NCI-H187 (cell line): ENCODE measurements at places on chromosomes 3 and 15.

DNA sequence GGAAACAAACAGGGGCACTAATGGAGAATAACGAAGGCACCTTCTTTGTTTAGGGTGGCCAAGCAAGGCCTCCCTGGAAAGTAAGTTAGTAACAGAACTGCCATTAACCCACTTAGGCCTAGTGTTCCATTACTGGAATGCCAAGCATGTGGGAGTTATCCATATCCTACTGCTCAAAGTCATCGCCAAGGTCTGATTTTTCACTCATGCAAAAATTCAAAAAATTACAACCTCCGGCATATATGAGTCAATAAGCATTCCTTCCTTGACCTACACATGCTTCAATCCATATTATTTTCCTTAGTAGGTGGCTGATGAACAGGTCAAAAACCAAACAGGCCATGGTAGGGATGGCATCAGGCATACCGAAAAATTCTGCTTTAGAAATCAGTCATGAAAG is 1097.2 kb downstream of the FHIT start:
- DNase-seq: no peak

- DNase-seq: no peak
These were observed 1146.6 kb downstream of the OTOL1 start for GRCh38 chr3:162643245-162643644.

GRCh38 chr3:69866988-69867720 is 127.9 kb downstream of the MITF start:
- no peak for DNase-seq

GRCh38 chr3:114527036-114527644 is 233.3 kb downstream of the TIGIT start:
- no peak for DNase-seq

DNA sequence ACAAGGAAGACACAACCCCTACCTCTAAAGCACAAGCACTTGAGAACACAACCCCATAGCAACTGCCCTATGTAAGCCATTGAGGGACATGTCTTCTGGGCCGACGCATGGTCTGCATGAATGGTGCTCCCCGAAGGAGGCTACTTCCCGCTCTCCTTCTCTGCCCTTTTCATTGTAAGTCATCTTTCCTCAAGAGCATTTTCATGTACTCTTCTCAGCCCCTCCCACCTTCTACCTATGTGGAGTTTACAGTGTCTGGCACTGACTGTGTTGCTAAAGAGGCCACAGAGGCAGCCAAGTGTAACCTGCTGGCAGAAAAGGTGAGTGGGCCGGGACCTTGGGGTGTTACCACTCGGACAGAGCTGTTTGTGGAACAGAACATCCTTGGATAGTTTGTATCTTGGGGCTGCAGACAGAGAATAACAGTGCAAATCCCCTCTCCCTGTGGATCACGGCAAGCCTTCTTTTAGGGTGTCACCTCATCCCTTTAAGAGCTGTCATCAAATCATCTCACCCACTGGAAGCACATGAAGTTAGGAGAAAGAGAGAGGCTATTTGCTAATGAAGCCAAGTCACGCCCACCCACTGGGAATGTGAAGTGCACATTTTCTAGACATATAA is 5.6 kb downstream of the AHSG start:
- peak; percentile 36 for DNase-seq

DNA sequence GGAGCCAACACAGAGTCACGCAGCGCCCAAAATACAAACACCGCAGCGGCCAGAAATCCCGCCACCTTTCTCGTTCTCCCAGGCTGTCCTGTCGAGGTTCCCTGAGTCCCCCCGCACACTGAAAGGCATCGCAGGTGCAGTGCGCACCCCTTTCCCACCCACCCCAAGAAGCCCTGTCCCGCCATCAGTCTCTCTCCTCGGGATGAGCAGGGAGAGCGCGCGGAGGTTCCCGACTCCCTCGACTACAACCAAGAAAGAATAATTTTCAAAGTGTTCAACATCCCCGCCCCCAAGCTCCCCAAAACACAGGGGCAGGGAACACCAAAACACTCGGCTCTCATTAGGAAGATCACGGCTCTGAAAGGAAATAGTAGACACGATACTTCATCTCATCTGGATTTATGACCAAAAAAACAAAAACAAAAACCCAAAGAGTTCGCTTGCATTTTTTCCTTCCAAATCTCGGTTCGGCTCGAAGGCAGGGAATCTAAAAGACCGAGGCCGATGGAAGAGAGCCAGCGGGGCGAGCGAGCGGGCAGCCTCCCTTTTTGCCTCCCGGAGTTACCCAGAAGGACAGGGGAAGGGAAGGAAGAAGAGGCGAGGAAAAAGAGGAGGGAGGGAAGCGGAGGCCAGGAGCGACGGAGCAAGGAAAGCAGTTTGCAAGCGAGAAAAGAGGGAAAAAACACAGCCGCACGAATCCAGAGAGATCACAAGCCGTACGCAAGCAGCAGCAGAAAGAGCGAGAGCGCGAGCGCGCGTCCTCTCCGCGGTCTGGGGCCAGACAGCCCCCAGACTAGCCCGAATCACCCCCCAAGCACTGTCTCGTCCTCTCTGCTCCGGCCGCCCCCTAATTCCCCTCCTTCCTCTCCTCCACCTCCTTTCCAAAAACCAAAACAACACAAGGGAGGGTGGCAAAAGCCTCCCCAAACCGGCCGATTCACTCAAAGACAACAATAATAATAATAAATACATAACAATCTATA is 808 bp downstream of the BCL6 start:
- DNase-seq: peak; percentile 33

- DNase-seq: no peak
These were observed 462.3 kb upstream of the SGO1 start for GRCh38 chr3:20648294-20648693.

DNA sequence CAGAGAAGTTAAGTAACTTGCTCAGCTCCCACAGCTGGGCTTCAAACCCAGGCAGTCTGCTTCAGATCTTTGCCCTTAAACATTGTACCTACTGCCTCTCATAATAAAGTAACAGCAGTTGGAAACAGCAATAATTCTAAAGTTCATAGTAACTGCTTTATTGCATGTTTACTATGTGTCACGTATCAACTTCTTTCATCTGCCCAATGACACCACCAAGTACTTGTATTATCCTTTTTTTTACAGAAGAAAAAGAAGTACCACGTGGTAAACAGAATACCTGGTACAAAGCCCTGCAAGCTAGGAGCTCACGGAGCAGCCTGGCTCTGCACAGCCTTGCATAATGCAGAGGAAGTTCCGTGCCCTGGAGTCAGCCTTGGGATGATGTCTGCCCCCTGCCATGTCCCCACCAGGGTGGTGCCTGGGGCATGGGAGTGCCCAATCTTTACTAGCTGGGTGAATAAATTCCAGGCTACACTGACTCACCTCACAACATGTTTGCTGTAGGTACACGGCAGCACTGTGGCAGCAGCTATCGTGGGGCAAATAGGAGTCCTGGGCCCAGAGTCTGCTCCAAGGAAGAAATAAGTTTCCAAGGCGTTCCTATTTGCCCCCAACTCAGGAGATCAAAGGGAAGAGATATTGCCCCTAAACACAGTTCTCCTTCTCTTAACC is 77.2 kb downstream of the LDHAL6B start:
- DNase-seq: no peak

DNA sequence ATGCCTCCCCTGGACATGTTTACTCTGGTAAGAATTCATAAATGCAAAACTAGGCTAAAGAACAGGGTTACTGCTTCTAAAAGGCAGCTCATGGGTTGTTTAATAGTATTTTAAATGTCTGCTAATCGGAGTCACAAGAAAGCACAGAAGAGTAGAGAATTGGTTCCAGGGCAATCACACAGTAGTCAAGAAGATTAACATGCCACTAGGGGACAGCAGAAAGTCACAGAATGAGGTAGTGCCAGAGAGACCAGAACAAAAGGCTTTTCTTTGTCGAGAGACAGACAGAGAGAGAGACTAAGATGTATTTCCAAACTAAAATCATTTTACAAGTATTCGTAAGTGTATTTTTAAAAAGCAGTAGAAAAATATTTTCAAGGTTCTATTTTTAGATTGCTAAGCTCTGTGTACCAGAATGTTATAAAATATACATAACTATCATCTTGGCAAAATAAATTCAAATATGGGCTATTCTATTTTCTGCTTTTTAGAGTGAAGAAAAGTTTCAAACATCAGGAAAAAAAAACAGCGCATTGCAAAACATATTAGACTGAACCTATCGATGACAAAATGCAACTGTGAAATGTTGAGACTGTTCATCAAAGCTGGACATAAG is 78.3 kb upstream of the CDIN1 start:
- peak; percentile 18 for DNase-seq

- DNase-seq: no peak
These were observed 37.7 kb upstream of the HES1 start for GRCh38 chr3:194098081-194098842.

DNA sequence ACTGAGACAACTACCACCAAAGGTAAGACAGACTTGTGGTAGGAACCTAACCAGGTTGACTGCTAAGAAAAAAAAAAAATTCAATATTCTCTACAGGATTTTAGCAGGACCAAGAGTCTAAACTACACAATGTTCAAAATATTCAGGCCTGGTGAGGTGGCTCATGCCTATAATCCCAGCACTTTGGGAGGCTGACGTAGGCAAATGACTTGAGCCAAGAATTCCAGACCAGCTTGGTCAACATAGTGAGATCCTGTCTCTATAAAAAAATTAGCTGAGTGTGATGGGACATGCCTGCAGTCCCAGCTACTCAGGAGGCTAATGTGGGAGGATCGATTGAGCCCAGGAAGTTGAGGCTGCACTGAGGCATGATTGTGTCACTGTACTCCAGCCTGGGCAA is 341.6 kb upstream of the WNT5A start:
- DNase-seq: no peak

DNA sequence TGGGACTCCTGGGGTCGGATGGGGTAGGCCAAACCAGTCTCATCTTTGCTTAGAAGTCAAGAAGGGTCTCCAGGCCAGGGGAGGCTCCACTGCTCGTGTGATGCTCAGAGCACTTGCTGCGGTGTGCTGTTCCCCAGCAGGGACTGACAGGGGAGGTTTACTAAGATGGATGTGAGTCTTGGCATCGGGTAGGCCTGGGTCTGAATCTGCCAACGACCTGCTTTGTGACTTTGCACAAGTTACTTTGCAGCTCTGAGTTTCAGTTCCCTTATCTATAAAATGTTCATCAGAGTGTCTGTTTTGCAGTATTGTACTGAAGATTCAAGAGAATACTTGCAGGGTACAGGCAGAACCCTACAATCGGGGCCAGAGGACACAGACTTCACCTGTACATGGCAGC is 17.3 kb upstream of the CDCP1 start:
- no peak for DNase-seq

GRCh38 chr3:110343376-110343775 is 728.2 kb upstream of the NECTIN3 start:
- DNase-seq: no peak

GRCh38 chr3:67423722-67424121 is 230.7 kb downstream of the SUCLG2 start:
- no peak for DNase-seq

- no peak for DNase-seq
These were observed 132.6 kb downstream of the ATP1B3 start for GRCh38 chr3:142009029-142009428.

DNA sequence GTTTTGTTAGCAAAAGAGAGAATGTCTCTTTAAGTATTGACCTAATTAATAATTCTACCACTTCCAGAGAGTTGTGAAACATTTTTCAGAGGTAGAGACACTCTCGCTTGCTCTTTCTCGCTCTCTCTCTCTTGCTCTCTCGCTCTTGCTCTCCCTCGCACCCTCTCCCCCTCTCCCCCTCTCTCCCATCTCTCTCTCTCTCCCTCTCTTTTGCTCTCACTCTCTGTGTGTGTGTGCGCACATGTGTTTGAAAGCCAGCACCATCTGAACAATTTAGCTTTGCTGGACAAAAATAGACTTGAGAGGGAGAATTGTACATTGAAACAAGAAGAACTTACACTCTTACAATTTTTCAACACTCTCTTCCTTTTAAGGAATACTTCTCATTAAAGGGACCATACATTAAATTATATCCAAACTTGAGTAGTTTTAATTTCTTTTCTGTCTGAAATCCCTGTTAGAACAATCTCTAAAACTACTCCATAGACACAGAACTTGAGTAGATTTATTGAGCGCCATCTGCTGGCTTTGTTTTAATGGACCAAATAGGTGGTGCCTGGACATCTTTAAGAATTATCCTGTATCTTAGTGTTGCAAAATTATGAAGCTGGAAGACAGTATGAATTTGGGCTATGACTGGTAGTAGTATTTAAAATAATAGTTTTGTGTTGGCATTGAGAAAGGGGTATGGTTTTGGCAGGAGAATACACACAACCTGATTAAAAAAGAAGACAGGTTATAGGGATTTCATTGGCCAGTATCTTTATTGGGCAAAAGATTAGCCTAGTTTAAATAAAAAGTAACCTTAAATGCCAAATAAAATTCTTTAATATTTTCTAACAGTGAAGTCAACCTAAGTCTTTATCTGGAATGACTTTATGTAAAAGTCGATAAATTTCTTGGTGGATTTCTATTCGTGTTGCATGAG is 124.6 kb downstream of the AKAP13 start:
- no peak for DNase-seq

DNA sequence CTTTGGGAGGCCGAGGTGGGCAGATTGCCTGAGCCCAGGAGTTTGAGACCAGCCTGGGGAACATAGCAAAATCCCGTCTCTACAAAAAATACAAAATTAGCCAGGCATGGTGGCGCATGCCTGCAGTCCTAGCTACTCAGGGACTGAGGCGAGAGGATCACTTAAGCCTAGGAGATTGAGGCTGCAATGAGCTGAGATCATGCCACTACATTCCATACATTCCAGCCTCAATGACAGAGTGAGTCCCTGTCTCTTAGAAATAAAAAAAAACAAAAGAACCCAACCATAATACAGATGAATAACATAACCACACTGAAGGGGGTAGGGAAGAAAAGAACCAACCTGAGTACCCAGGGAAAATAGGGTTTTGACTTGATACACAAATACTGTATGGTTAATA is 19.7 kb upstream of the CGNL1 start:
- no peak for DNase-seq

- no peak for DNase-seq
These were observed 50.8 kb downstream of the CCDC191 start for GRCh38 chr3:114005481-114005880.
